ENCODE measurements at places on chromosomes 1 and 21.

DNA sequence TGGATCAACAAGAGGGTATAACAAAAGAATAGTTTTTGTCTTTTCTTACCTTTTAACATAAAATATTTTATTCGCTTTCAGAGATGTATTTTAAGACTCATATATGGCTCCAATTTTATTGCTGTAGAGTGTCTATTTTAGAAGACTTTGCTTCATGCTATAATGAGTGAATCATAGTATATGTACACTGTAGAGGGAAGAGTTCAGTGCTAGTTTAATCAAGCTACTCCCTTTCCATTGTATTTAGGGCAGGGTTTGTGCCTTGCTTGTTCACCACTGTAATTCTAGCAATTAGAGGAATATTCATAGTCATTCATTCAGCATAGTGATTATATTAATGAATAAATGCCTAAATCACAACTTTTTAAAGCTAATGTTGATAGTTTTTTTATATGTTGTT, 78.8 kb downstream of the CEP350 start:
- no peak for DNase-seq

- no peak for DNase-seq
These were observed 37.2 kb downstream of the SUSD4 start for GRCh38 chr1:223326776-223327175.

GRCh38 chr21:42263591-42264131, 44.7 kb downstream of the ABCG1 start:
- DNase-seq: no peak

DNA sequence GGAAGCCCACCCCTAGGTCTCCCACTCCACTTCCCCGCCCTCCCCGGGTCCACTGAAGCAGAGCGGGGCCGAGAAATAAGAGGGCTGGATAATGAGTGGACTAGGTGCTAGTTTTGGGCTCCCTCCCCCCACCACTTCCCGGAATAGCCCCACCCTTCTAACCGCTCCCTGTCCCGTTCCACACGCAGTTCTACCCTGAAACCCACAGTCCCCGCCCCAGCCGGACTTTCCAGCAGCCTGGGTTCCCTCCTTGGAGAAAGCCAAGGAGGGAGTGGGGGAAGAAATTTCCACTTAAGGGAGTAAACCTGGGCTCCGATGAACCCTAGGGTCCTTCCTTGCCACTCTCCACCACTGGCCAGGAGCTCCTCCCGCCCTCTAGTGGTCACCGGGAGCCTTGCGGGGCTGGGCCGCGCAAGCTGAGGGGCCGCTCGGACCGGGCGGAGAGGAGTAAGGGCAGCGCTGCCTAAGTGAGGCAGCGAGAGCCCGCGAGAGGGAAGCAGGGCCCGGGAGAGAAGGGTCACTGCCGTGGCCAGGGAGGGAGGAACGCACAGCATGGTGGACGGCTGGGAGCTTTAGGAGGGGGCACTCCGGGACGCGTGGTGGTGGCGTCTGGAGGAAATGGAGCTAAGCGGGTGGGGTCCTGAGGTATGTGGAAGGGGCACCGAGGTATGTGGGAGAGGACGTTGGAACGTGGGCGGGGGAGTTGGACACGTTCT, 14.3 kb downstream of the THBS3 start:
- peak; percentile 88 for DNase-seq

DNA sequence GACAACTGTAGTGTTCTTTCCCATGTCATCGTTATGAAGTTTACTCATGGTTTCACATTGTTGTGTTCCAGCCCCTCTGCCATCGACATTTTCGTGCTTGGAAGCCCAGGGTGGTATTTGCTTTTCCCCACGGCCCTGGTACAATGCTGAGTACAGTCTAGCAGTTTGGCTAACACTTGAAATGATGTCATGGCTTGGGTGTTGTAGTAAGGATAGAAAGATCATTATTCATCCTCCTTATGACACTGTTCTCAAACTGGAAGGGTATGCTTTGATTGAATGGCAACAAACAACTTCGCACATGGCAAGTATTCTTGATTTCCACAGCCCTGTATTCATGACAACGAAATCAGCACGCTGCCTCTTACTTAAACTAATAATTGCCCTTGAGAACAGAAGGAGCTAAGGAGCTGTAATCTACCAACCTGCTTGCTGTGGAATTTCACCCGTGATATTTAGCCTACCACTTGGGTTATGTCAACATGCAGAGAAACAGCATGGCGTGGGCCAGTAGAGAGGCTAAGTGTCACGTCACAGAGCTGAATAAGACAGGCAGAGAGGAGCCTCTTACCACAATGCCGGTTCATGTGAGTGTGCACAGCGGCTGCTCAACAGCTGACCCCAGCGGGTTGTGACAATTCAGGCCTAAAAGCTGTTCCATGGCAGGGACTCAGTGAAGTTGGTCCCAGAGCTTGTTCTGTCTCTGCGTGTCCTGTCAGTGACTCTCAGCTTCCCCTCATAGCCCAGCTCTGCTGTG, 73.9 kb downstream of the KCNJ6 start:
- no peak for DNase-seq

- no peak for DNase-seq
These were observed 483.3 kb downstream of the TTLL7 start for GRCh38 chr1:83515578-83516154.

GRCh38 chr21:18917622-18918021, 514.0 kb upstream of the TMPRSS15 start:
- DNase-seq: no peak

DNA sequence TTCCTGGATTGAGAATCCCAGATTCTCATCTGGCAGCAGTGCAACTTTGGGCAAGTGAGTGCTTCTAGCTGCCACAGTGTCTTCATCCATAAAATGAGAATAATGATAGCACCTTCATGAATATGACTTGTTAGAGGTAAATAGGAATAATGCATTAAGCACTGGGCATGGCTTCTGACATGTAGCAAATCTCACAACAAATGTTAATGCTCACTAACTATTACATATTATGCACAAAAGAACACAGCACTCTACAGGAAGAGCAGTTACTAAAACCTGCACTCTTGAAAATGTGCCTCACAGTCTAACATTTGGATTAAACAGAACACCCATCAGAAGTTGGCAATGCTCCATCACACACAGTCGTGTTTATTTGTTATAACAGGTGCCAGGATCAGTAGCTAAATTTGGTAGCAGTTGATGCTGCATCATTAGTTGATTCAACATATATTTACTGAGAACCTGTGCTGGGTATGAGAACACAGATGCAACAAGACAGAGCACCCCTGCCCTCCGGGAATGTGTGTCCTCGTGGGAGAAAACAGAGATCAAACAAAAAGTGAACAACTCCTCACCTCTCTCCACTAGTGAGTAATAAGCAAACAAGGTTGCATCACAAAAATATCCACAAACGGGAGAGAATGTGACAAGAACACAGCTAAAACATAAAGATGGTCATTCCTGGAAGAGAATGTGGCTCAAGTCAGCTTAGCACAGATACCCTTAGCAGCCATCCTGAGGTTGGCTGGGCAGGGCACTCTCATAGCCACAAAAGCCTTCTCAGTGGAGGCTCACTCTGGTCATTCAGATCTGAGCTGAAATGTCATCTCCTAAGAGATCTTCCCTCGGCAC, 26.2 kb upstream of the LBR start:
- DNase-seq: peak; percentile 90

DNA sequence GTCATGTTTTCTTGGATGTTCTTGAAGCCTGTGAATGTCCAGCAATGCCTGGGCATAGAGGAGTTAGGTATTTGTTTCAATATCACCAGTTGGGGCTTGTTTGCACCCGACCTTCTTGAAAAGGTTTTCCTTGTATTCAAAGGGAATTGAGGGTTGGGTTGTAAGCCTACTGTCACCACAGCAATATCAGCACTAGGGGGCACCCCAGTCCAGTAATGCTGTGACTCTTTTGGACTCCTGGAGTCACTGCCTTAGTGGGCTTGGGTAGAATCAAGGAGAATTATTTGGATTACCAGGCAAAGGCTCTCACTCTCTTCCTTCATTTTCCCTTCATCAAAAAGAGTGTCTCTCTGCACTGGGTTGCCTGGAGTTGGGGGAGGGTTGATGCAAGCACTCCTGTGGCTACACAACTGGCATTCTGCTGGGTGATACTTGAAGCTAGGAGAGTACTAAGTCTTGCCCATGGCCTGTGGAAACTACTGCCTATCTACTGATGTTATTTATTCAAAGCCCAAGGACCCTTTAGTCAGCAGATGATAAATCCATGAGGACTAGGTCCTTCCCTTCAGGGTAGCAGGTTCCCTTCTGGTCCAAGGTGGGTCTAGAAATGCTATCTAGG, 34.5 kb downstream of the OR10R2 start:
- no peak for DNase-seq

- DNase-seq: peak; percentile 79
These were observed 6.1 kb downstream of the EFNA4 start for GRCh38 chr1:155069551-155070157.

GRCh38 chr1:180533266-180533987, 25.3 kb upstream of the OVAAL start:
- peak; percentile 80 for DNase-seq

DNA sequence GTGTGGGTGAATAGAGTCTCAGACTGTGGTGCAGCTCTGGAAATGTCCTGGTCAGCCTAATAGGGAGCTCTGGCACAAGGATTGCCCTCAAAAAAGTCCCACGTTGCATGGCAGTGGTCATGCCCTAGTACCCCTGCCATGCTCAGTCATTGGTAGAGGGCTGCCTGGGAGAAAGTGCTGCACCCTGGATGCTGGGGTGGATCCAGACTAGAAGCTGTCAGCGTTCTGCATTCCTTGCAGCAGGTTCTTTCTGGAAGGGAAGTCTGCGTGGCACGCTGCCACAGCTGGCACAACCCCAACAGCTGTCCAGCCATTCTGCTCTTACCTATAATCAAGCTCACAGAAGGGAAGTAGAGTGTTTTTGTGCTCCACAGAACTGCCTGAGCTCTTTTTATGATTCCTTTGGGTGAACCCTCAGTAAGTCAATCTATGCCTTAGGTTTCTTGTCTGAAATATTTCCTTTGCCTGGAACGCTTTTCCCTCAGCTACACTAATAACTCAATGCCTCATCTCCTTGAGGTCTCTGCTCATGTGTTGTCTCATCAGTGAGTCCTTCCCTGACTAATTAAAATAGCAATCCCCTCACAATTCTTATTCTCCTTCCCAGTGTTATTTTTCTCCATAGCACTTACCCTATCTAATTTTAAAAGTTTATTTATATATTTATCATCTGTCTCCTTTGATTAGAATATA, 61.5 kb upstream of the JAK1 start:
- DNase-seq: no peak

GRCh38 chr1:63662056-63662836, 69.0 kb downstream of the PGM1 start:
- no peak for DNase-seq

DNA sequence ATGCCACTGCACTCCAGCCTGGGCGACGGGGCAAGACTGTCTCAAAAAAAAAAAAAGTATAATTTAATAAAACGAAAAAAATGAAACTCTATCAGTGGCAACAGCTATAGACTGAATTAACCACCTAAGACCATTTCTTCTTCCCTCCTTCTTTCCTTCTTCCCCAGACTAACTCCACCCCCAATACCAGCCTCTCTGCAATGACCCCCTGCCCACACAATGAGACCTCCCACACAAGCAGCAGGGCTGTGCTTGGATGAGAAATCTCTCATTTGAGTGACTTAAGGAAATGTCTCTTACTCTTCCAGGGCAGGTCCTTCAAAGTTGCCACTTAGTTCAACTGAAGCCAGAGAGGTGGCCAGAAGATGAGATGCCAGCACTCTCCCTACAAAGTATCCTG, 94.5 kb upstream of the SYT6 start:
- no peak for DNase-seq

DNA sequence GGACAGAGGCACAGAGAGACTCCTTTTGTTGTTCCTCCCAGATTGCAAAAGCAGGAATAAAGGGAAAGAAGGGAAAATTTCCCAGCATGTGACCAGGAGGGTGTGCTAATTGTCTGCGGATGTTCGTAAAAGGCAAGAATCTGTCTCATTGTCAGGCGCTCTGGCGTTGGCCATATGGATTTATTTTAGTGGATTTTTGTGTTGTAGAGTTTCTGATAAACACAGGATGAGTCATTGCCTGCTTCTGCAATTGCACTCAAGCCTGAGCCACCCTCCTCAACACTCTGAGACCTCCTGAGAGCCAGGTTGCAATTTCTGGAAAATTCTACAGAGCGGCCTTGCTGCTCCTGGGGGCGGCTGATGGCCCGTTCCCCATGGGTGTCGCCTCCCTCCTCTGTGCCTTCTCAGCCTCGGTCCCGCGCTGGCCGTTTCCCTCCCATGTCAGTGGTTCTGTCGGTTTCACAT, 227.7 kb downstream of the KAZN start:
- DNase-seq: no peak

DNA sequence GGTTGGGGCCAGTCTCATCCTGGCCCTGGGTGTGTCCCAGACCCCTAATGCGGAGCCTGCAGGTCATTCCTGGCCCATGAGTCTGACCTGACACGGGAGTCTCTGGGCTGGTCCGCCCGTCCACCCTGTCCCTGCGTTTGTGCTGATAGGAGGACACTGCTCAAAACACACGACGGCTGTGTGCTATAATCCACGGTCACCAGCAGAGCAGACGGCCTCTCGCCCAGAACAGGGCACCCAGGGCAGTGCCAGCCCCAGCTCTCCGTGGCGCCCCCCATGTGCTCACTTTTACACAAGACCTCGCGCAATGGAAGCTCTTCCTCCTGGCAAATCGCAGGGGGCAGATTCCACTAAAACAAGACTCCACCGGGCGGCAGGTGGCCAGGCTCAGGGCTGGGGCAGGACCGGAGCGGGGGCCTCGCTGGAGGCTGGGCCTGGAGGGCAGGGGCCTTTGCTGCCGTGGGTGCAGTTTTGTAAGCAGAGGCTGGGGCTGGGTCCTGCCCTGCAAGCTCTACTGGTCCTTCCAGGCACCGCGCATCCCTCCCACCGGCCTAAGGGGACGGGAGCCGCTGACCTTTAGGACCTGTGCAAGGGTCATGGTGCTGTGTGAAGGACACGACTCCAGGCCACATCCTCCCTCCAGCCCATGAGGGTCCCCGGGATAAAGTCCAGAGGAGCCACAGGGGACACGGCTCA, 10.6 kb upstream of the SLC19A1 start:
- DNase-seq: no peak

DNA sequence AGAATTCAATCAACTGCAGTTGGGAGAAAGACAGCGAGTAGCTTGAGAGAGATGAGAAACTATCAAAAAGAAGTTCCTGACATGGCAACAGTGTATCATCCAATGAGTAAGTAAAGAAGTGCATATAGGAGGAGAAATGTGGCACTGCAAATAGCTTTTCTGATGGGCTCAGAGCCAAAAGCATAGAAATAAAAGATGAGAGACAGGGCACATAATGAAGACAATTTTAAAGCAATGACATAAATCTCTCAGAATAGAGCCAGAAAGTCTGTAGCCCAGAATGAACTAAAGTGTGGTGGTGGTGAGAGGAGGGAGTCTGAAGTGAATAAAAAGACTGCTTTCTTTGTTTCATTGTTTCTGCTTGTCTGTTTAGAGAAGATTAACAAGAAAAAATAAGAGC, 34.3 kb downstream of the TNFSF18 start:
- no peak for DNase-seq

GRCh38 chr1:55061000-55061705, 21.8 kb downstream of the PCSK9 start:
- no peak for DNase-seq

Data from NCI-H1092 (cell line).